ENCODE measurements at places on chromosomes 7 and 10.

DNA sequence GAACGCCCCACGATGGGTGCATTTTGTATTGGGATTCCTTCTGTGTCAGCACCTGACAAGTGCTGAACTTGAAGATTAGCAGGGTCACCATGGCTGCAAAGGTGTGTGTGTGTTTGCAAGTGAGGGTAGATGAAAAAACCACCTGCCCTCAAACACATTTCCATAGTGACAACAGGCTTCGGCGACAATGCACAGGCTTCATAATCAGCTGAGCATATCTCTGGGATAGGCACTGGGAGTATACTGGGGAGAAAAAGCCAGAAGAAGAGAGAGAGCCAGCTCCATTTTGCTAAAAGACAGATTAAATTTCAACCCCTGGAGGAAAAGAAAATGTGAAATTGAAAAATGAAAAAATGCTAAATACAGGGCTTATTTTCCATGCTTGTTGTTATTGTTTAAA lies 656.1 kb downstream of the INHBA start:
- no peak for DNase-seq

- DNase-seq: no peak
Observed at GRCh38 chr10:52390388-52390787, 76.3 kb downstream of the DKK1 start.

DNA sequence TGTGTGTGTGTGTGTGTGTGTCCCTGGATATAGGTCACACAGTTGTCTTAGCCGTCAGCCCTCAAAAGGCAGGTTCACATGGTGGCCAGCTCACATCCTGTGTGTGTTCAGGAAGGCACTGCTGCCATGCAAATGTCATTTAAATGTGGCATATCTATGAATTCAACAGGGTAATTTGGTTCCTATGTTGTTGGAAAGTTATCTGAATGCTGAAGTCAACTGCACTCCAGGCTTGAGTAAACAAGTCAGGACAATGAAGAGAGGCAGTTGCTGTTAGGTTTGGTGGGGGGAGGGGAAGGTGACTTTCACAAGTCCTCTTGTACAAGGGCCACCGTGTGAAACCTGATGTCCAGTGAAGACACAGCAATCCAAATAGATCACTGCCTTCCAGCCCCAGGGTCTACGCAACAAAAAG lies 61.1 kb downstream of the PTPRE start:
- no peak for DNase-seq

DNA sequence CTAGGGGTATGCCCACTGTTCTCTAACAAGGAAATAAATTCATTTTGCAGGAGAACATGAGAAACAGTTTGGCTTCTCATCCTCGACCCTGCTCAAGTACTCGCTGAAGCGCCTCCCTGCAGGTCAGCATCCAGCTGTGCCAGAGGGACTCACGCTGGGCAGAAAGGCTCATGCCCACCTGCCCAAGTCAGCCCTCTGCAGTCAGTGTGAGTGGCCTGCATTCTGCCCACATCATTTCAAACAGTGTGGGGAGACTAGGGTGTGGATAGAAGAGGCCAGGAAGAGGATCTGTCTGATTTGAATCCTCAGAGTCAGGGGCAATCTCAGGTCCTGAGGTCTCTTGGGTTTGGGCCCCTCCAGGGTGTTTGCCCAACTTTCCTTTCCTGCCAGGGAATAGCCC lies 297.8 kb downstream of the ELMO1 start:
- DNase-seq: no peak

DNA sequence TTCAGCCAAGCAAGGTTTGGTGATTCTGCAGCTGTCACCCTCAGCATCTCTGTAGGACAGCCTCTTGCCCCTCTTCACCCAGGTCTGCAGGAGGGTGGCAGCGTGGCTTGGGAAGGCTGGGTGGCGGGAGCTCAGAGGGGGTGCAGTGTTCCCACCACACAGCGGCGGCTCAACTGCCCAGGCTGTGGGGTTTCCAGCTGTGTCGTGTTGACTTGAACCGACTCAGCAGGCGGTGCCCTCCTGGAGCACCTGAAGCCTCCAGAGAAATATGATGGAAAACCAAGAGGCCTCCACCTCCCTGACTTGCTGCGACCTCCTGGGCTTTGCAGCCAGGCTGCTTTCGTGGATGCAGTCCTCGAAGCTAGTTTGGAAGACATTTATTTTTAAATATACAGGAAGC lies 68.0 kb upstream of the KLF6 start:
- DNase-seq: no peak

DNA sequence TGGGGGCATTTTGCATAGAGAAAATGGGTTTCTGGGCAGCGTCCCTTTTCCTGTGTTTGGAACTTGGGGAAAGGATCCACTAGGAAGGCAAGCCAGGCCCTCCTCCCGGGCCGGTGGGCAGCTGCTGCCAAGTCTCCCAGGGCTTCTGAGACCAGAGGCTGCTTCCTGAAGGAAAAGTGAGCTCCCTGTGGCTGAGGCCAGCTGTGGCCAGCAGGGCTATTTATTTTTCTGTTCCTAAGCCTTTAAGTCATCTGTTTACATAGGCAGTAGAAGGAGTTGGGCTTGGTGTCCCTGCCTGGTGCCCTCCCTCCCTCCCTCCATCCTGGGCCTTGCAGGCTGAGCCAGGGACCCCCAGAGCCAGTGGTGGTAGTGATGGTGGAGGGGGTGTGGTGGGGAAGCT lies 70.5 kb upstream of the COL13A1 start:
- DNase-seq: no peak

GRCh38 chr7:149599636-149600206 lies 102.1 kb upstream of the ZNF746 start:
- no peak for DNase-seq

- DNase-seq: no peak
Observed at GRCh38 chr7:151400626-151401315, 9.1 kb downstream of the WDR86 start.

- no peak for DNase-seq
Observed at GRCh38 chr7:130134106-130134636, 63.8 kb downstream of the KLHDC10 start.

GRCh38 chr10:61071580-61071979 lies 127.6 kb upstream of the RHOBTB1 start:
- DNase-seq: no peak

DNA sequence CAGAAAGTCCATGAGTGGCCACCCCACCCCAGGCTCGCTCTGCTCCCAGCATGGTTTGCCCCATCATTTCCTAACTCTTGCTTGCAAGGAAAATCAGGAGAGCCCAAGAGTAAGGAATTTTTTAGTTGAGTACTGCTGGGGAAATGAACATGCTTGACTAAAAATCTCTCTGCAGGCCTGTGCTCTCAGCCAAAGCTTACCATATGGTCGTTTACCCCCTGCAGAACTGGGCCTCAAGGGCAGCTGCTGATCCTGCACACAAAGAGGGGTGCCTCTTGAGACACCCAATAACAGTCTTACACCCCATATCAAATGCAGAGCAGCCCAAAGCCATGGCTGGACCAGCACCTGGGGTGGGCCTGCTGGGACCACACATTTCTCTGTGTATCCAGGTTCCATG lies 183.2 kb downstream of the CXCL12 start:
- DNase-seq: no peak

- no peak for DNase-seq
Observed at GRCh38 chr10:73517166-73517888, 21.5 kb upstream of the PPP3CB start.

DNA sequence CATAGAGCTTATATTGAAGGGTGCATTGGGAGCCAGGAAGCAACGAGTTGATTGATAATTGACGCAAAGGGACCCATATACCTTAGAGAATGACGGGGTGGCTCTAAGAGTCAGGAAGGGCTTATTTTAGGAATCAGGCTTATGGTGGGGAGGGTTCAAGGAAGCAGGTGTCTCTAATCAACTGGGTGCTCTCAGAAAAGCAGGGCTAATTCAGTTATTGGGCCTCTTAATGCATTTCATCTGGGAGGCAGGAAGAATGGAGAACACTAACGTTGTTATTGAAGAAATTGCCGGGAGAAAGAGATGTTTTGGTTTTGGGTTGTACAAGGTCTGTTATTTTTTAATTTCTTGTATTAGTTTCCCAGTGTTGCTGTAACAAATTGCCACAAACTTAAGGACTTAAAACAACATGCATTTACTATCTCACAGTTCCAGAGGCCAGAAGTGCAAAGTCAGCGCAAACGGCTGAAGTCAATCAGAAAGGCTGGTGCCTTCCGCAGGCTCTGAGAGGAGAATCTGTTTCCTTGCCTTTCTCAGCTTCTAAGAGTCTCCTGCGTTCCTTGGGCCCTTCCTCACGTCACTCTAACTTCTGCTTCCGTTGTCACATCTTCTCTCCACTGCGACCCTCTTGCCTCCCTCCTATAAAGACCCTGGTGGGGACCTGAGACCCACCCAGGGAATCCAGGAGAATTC lies 328.4 kb upstream of the C7orf33 start:
- DNase-seq: no peak

GRCh38 chr10:72292223-72292691 lies 18.5 kb downstream of the DDIT4 start:
- no peak for DNase-seq

DNA sequence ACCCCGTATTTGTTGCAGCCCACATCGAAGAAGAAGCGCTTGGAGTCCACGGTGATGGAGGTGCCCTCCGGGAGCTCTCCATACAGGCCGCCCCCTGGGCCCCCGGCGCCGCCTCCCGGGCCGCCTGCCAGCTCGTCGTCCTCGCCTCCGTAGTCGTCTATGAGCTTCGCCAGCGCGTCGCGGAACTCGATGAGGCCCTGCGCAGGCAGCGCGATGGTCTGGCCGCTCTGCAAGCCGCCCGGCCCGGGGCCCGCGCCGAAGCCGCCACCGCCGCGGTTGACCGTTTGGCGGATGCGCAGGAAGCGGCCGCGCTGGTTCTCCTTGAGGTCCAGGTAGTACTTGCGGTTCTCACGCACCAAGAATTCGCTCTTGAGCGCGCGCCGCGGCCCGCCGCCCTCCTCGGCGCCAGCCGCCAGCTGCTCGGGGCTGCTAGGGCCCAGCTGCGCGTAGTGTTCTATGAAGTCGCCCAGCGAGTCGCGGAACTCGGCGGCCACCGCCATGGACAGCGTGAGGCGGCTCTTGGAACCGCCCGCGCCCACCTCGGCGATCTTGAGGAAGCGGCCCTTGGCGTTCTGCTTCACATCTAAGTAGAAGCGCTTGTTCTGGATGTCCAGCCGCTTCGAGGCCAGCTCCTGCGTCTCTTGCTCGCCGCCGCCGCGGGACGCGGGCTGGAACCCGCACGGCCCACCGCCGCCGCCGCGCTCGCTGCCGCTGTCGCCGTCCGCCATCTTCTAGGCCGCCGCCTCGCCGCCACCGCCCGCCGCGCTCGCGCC lies 523 bp downstream of the PURB start:
- DNase-seq: peak; percentile 26

DNA sequence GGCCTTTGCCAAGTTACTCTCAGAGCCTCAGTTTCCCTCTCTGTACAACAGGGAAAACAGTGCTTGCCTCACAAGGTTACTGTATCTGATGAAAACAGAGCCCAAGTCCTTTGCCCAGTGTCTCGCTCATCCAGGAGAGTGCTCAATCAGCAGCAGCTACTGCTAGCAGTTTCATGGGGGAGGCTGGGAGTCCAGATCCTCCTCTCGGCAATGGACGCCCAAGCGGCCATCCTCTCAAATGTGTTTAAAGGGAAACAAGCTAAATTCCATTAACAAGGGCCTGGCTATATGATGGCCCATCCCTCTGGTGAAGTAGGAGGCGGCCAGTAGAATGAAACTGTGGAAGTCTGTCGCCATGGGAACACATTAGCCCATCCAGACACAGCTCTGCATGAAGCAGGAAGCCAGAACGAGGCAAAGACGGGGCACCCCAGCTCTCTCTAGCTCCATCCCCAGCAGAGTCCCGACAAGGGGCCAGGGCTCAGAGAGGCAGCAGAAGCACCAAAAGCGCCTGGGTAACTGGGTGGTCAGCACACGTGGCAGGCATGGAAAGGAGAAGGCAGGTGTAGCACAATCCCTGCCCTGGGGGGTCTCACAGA lies 35.2 kb downstream of the FAM53B start:
- no peak for DNase-seq

DNA sequence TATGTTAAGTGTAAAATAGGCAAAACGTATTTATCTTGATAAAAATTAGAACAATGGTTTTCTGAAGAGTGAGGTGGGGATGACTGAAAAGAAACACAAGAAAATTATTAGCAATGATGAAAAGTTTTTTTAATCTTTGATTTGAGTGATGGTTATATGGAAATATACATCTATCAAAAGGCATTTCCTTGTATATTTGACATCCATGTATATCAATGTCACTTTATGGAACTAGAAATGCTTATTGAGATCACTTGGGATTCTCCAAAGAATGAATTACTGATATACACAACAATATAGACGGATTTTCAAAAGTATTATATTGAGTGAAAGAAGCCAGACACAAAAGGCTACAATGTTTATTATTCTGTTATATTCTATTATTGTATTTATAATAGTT lies 1042.0 kb upstream of the POT1 start:
- DNase-seq: no peak

DNA sequence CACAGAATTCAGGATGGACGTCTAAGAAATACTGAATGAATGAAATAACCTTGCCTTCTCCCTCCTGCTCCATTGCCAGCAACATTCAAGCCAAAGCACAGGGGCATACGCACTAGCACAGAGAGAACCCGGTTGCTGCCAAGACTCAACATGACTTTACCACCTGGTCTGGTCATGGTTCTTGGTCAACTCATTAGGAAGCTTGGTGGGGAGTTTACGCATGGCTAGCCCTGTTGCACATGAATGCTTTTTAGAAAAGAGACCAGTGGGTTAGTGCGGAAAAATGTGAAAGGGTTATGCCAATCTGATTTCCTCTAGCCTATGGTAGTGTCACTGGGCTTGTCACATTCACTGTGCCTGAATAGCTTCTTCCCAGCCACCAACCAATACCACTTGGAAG lies 187.6 kb upstream of the NEBL start:
- DNase-seq: no peak

GRCh38 chr7:8161364-8161828 lies 100.6 kb downstream of the ICA1 start:
- DNase-seq: no peak

GRCh38 chr7:141500608-141501007 lies 50.6 kb upstream of the AGK start:
- DNase-seq: no peak

- DNase-seq: no peak
Observed at GRCh38 chr10:32459051-32459698, 13.2 kb downstream of the CCDC7 start.

- DNase-seq: peak; percentile 71
Observed at GRCh38 chr10:36725581-36726520, 399.5 kb upstream of the ANKRD30A start.

DNA sequence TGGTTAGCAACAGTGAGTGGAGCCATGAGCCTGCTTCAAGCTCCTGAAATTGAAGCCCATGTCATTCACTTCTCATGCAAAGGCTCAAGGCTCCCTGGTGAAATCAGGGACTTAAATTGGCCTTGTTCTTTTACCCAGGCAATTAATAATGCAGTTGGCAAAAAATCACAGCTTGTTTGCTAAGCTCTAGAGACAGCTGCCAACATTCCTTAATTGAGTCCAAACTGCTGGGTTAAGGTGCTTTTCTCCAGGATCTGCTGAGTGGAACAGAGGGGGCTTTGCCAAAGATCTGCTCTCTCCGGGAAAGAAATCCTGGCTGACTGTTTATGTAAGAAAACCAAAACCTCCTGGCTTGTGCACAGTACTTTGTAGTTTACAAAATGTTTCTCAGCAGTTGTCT lies 257.6 kb upstream of the GHITM start:
- DNase-seq: peak; percentile 21
